ENCODE measurements at places on chromosomes 5 and 9.

DNA sequence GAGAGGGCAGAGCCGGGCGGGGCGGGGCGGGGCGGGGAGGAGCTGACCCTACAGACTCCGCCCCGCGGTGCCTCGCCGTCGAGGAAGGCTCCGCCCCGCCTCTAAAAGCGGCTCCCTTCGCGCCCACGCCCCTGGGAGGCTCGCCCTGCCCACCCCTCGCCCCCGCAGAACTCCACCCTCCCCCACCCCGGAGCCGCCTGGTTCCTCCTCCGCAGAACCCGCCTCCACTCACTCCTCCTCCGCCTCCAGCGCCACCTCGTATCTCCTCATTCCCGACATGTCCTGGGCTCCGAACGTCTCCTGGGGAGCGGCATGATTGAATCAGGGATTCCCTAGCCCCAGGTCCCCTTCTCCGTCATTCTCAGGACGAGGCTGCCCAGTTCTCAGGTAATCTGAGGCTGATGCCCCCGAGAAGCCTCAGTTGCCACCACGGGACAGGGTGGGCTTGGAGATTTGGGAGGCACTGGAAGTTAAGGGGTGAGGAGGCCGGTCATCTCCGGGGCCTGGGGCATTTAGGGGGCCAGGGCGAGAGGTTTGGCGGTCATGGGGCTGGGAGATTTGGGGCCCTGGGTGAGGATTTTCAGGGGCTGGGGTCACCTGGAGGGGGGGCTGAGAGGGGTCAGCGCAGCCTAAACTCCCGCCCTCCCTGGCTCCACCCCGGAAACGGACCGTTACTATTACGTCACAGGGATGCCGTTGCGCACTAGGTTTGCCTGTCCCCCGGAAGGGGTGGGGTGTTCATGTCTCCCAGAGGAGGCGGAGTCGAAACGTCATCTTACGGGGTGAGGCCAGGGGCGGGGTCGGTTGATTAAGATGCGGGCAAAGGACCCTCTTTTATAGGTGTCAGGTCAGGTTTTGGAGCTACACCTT lies 3.2 kb upstream of the CCL27 start:
- DNase-seq, result no peak

- DNase-seq, result no peak
These were observed 101.7 kb downstream of the GNA14 start for GRCh38 chr9:77546376-77546950.

DNA sequence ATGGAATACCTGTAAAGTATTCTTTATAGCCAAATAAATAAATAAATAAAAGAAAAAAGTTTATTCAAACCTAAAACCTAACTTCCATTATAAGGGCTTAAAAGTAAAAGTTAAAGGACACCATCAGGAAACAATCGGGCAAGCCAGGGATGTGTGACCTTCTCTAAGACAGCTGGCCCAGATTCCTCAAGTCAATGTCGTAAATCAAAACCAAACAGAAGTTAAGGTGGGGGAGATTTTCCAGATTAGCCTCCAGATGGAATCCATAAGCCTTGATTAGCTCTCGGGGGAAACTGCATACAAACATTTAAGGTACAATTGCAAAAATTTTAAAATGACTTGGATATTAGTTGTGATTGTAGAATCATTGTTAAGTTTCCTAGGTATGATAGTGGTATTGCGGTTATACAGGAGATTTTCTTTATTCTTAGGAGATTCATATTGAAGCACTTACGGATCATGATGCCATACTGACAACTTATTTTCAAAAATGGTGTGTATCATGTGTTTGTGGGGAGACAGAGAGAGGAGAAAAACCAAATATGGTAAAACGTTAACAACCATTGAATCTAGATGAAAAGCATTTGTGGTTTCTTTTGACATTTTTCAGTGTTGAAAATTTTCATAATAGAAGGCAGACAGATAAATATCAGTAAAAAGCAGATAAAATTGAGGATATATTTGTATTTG lies 21.5 kb upstream of the MGAT1 start:
- no peak for DNase-seq

GRCh38 chr5:175748650-175749049 lies 90.8 kb downstream of the HRH2 start:
- DNase-seq, result no peak

- no peak for DNase-seq
These were observed 22.1 kb downstream of the PLPPR1 start for GRCh38 chr9:101050650-101051049.

DNA sequence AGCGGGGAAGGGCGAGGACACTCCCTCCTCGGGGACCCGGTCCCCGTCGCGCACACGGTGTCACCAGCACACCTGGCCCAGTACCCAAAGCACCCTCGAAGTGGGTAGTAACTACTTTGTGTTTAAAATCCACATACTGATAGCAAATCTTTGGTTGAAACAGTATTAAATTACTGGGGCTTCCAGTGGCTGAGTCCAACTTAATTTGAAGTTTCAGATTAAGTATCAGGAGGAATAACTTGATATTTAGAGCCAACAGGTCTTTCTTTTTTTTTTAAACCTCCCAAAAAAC lies 615 bp downstream of the ATG10 start:
- no peak for DNase-seq

DNA sequence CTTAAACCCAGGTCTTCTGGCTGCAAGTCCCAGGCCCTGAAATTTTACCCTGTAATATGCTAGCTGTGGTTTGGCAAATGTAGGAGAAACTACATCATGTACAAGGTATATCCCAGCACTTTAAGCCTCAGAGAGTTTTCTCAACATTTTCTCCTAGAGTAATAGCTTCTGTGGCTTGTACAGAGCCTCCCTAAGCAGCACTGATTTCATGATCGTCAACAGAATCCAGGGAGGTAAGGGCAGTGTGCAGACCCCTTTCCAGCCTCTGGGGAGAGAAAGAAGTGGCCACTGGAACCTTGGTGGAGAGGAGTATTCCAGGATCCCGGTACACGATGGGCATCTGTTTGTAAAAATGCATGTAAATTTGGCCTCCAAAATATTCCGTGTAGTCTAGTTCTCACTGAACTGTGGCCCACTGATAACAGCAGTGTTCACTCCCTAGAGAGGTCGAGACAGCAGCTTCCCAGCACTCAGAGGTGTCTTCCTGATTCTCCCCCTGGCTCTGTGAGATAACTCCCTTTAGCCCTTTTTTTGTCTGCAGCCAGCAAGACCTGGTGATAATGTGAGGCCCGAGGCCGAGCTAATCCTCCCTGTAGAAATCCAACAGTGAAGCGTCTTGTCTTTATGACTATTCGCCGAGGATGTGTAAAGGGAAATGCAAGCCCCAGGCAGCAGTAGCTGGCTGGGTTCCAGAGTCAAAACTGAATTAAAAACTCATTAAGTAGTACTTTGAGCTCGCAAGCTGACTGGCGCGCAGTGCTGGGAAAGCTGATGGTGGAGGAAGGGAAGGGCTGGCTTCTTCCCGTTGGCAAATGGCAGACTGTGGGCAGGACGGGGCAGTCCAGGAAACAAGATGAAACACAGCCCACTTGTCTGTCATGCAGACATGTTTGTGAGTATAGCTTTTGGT lies 59.0 kb downstream of the MAP1B start:
- no peak for DNase-seq

DNA sequence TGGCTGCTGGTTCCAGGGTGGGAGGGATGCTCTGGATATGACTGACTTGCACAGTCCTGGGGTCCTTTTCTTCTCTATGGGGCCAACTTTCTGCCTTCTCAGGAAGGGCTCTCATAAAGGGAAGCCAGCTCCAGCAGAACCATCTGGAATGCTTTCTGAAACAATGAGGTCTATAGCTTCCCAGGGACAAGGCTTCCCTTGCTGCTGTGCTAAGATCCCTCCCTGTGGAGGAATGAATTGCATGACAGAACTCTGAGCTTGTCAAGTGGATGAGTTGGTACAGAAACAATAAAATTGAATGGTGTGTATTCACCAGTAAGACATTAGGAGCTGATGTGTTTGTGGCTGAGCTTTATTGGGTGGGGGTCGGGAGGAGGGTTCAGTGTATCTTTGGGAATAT lies 19.8 kb downstream of the CKMT2 start:
- no peak for DNase-seq

DNA sequence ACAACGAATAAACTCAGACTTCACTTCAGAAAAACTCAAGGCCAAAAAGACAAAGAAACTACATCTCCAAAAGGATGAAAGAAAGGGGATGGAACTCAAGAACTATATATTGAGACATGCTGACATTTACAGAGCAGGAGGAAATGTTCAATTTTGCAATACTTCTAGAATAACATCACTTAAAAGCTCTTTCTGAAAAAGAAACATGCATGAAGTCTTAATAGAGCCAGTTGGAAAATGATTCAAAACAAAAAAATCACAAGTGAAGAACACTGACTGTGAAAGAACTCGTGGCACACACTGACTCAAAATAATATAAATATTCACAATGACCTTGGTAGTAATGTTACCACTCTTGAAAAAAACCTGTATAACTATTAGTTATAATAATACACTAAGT lies 267.8 kb upstream of the NREP start:
- no peak for DNase-seq

- DNase-seq, result no peak
These were observed 518 bp downstream of the UBE2B start for GRCh38 chr5:134371834-134372340.

- no peak for DNase-seq
These were observed 78.8 kb upstream of the GRHPR start for GRCh38 chr9:37343724-37344123.
